Stimulated activated CD4-positive, alpha-beta T cell treated with anti-CD3 and anti-CD28 coated beads, Interleukin-15, amount 100 ng/mL, for 48 hours (primary cell): ENCODE measurements at places on chromosomes 4 and X.

- DNase-seq = peak; percentile 60
Observed at GRCh38 chrX:48957477-48957826, at the start of gene OTUD5. OTUD5 (minus strand) TSS chrX:48957607; CDS start chrX:48957570, 37 bp downstream.

DNA sequence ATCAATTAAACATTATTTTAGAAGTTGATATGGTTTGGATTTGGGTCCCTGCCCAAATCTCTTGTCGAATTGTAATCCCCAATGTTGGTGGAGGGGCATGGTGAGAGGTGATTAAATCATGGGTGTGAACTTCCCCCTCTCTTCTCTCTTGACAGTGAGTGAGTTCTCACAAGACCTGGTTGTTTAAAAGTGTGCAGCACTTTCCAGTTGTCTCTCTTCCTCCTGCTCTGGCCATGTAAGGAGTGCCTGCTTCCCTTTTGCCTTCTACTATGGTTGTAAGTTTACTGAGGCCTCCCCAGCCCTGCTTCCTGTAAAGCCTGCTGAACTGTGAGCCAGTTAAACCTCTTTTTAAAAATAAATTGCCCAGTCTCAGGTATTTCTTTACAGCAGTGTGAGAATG lies 141.4 kb downstream of the GALNTL6 start:
- DNase-seq = no peak

- no peak for DNase-seq
Observed at GRCh38 chrX:11435568-11435967, 142.4 kb downstream of the AMELX start.

DNA sequence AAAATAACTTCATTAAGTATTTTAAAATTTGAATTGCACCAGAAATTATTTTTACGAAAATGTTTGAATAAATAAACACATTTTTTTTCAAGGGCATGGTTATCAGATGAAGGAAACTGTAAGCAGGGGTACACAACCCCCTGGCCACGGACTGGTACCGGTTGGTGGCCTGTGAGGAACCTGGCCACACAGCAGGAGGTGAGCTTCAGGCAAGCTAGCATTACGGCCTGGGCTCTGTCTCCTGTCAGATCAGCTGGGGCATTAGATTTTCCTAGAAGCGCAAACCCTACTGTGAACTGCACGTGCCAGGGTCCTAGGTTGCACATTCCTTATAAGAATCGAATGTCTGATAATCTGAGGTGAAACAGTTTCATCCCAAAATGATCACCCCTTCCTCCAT lies 1499.7 kb upstream of the AGA start:
- no peak for DNase-seq

- no peak for DNase-seq
Observed at GRCh38 chrX:155755706-155756337, 125.3 kb upstream of the VAMP7 start.

DNA sequence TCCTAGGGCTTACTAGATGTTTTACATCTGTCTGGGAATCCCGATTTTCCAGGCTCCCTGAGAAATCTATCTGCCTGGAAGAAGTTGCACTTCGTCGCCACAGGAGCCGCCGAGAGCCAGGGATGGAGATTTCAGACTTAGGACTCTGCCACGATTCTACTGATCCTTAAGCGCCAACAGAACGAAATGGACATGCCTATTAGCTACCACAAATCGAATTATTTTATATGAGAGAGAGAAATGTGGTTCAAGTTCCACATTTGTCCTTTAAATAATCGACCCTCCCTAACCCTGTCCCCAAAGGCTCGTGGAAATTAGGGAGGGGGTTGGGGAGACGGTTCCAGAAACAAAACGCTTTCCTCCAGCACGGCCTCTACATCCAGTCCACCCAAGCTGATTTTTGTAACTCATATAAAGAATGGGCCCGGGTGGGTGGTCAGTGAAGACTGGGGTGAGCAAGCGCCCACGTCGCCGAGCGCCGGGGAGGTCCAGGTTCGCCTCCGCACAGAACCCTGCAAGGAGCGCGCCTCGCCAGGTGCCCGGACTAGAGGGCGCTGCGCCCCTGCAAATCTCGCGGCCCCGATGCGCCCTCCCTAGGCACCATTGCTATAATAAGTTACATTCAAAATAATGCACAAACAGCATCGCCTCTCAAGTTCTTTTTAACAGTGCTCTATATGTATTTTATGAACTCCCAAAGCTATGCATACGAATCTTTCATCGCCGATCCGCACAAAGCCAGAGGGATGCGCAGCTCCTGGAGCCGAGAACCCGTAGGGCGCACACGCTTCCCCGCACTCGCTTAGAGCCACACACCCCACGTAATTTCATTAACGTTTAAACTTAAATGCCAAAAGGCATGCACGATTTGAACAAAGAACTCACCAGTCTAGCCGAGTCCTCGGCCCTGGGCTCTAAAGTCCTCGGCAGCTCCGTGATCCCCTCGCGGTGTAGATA lies 2.1 kb upstream of the FAT1 start:
- no peak for DNase-seq

GRCh38 chrX:105460376-105460775 lies 239.9 kb upstream of the TEX13A start:
- DNase-seq = no peak

GRCh38 chr4:139223682-139224317 lies 46.8 kb upstream of the ELF2 start:
- no peak for DNase-seq

GRCh38 chrX:17738737-17739535 lies 1.6 kb downstream of the SCML1 start:
- DNase-seq = no peak

DNA sequence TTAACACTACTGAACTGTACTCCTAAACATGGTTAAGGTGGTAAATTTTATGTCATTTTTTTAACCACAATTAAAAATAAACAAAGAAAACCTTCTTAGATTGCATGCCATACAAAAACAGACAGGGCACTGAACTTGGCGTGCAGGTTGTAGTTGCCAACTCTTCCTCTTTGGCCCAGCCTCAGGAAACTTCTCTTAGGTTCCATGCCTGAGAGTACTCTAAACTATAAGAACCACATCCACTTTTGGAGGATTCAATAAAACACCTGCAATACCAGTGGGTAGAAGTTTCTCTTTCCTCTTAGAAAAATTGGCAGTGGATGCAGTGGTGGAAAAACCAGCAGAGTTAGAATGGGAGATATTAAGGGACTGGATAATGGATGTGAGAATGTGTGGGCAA lies 103.4 kb downstream of the LUZP4 start:
- DNase-seq = no peak

GRCh38 chr4:119081542-119081859 lies 54.1 kb upstream of the MYOZ2 start:
- DNase-seq = no peak

GRCh38 chr4:174559894-174560293 lies 37.6 kb upstream of the HPGD start:
- DNase-seq = no peak
